ENCODE measurements at places on chromosomes 3 and 15.

- no peak for DNase-seq
Measured at GRCh38 chr15:63463036-63463435, 41.4 kb upstream of the USP3 start.

- peak; percentile 33 for DNase-seq
Measured at GRCh38 chr15:31268108-31268501, 58.5 kb upstream of the KLF13 start.

DNA sequence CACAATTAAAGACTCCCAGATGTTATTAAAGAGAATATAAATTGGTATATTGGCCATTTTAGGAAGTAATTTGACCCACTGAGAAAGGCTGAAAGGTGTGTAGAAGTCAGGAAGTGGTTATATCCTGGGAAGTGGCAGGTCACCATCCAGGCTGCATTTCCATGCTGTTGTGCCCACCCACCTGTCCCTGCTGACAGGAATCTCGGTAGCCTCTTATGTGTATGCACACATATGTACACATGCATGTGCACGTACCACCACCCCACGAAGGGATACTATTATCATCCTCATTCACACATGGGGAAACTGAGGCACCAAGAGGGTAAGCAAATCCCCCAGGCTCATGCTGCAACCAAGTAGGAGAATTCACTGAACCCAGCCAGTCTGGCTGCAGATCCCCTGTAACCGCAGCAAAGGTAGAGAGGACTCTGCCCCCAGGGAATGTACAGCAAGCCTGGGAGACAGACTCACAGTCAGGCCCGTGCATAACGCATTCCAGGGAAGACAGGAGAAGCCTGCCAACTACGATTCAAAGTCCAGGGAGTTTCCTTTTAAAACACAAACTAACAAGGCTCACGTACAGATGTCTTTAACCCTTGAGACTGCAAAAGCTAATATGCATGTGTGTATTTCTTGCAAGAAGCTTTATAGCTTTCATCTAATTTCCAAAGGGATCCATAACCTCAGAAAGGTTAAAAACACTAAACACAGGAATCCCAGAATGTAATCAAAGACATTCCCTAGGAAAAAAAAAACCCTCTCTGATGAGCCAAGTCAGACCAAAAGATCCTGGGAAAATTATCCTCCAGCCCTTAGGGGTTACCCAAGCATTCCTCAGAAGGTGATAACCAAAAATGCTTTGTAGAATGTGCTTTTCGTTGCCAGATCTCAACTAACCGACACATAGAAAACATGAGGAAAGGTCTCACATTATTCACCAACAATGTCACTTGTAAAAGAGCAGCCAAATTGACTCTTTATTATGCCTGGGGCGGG lies 129.6 kb downstream of the ADAMTS17 start:
- no peak for DNase-seq

GRCh38 chr3:120705884-120706582 lies 24.0 kb upstream of the HGD start:
- DNase-seq, result no peak

DNA sequence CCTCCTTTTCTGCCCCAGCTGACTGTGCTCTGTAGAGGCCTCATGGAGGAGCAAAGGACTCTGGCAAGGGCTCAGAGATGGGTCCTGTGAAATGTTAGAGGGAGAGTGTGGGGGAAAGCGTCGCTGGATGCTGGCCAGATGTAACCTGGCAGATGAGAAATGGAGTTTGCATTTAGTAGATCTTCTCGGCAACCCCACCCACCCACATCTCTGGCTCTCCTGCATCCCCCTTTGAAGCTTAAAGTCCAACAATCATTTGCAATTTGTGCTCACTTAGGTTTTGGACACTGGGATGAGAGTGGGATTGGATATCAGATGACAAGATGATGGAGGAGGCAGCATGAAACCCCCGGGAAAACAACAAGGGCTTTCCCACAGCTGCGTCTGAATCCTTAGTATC lies 523.6 kb upstream of the MCTP2 start:
- no peak for DNase-seq

DNA sequence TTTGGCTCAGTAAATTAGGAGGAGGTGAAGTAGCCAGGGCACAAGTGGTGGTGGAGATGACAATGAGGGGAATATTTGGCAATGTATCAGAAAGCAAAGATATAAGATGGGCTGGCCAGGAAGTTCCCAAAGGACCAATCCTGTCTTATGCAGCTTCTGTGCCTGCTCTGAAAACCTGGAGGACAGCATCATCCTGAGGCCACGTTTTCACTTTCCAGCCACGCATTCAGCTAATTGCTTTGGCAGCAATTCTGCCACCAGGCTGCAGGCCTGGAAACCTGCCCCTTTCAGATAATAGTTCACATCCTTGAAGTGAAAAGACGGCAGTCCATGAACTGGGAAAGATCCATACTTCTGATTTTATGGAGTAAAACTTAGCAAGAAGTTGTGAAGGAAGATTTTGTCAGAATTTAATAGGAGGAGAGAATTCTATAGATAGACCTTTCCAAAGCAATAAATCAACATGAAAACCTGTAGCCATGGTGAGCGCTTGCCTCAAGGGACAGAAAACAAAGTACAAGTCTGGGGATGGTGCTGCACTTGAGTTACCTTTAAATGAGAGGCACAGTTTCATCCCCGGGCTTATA lies 682.5 kb downstream of the GRM7 start:
- no peak for DNase-seq

- peak; percentile 70 for DNase-seq
Measured at GRCh38 chr3:189132231-189132671, 39.5 kb upstream of the TPRG1 start.

GRCh38 chr15:71272932-71273331 lies 157.7 kb downstream of the THSD4 start:
- no peak for DNase-seq

DNA sequence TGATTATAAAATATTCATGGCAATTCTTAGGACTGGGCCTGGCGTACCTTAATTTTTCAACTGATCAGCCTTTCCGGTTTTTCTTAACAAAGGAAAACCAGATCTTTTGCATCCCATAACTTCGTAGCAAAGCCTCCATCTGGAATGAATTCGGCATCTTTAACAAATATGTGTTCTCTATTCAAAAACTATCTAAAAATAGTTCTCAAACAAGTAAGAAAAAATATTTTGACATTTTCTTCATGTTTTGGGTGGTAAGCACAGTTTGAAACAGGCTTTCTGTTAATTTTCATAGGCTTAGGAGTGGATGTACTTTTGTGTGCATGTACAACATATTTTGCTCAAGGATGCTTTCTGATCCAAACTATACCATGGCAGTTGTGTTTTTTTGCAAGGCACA lies 55.1 kb downstream of the RBMS3 start:
- peak; percentile 31 for DNase-seq

DNA sequence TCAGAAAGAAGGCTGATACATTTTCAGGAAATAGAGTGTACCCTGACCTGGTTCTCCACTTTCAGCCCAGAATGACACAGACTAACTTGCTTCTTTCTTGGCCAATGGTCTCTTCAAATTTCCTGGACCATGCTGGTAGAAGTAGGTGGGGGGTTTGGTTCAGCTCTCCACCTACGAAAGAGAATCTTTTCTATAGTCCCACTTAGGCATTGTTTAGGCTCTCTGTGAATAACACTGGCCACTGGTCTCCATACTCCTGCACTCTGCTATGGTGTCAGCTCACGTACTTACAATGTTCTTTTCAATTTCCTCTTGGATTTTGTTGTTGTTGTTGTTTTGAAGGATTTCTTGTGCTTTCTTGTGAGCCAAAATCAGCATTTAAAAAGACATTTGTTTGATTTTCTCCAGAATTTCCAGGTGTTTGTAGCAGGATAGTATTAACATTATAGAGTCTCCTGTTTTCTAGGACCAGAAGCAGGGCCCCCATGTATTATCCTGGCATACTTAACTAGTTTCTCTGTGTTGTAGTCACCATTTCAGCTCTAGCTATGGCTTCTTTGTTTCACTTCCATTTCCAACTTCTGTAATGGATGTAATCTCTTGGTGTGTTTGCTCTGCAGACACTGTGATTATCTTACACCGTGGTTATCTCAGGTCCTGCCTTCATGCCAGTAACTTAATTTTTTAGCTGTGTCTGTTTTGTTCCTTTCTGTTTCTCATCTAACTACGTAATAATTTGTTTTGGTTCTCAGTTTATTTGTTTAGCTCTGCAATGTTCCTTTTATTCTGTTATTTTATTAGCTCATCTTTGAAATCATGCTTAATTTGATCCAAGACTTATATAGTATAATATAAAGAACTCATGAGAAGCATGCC lies 61.4 kb downstream of the CHRNA7 start:
- DNase-seq, result no peak

DNA sequence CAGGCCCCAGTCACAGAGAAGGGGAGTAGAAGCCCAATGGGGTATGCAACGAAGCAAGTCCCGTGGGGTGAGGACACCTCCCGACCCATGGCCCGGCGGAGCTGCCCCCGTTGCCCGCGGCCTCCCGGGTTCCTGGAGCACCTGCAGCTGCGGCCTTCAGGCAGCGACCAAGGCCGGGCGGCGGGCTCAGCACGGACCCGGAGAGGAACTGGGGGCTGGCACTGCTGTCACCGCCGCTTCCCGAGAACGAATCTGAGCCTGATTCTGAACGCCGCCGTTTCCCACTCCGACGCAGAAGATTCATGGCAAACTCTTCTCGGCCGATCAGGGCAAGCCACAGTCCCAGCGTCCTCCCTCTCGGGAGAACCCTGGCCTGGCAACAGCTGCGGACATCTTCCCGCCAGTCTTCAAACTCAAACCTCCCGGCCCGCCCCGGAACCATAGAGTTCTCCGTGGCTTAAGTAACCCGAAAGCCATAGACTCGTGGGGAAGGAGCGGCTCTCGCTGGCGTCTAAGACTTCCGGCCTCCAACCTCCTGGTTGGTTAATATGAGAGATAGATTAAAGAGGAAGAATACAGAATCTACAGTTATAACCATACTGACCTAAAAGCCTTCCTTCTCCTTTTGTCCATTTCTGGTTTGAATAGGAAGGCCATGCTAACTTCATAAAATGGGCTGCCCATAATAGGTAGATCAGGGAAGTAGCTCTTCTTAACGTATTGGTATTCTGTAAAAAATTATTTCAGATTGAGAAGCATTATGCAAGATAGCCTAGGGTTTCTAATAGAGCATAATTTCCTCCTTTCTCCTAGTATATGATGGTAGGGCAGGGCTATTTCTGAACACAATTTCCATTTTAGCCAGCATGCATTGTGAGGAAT lies at the start of gene POLQ:
TSS of gene POLQ (minus strand) at position 415 of the 882 bp plus-strand sequence. CDS start at position 304, 111 bp downstream.
- peak; percentile 97 for DNase-seq
